ENCODE measurements at places on chromosomes 6 and 20.

GRCh38 chr6:164185471-164185871 is 771.0 kb downstream of the QKI start:
- no peak for DNase-seq

- DNase-seq: no peak
Measured at GRCh38 chr6:89357390-89357789, 4.9 kb upstream of the UBE2J1 start.

- no peak for DNase-seq
Measured at GRCh38 chr20:56373942-56374341, 15.2 kb downstream of the FAM210B start.

- DNase-seq: no peak
Measured at GRCh38 chr6:9699888-9700287, 715.0 kb downstream of the TFAP2A start.

- no peak for DNase-seq
Measured at GRCh38 chr6:18720075-18720474, 332.9 kb downstream of the RNF144B start.

- no peak for DNase-seq
Measured at GRCh38 chr6:138909511-138909910, 78.5 kb downstream of the REPS1 start.

GRCh38 chr6:21694168-21694567 is 100.6 kb downstream of the SOX4 start:
- DNase-seq: no peak

DNA sequence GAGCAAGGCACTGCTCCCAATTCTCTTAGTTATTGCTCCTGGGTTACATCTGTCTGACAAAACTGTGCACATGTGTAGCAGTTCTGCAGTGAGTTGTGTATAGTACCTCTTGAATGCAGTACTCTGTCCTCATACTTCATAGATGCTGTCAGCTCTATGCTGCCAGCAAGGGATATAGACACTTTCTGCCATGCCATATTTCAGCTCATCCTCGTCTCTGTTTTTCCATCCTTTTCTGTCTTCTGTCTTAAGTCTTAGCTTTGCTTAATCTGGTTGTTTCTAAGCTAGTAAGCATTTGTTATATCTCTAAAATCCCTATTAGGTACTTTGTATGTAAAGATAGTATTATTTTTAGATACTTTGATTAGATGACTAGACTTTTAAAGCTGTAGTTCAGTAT is 76.4 kb downstream of the HIVEP1 start:
- DNase-seq: no peak

GRCh38 chr6:30744054-30744805 is at the start of gene IER3:
IER3 (minus strand) TSS chr6:30744547; CDS start chr6:30744518, 29 bp downstream.
- DNase-seq: peak; percentile 70

GRCh38 chr6:125850361-125850760 is 59.6 kb downstream of the NCOA7 start:
- no peak for DNase-seq

GRCh38 chr20:1818895-1819294 is 76.3 kb upstream of the SIRPA start:
- DNase-seq: no peak

DNA sequence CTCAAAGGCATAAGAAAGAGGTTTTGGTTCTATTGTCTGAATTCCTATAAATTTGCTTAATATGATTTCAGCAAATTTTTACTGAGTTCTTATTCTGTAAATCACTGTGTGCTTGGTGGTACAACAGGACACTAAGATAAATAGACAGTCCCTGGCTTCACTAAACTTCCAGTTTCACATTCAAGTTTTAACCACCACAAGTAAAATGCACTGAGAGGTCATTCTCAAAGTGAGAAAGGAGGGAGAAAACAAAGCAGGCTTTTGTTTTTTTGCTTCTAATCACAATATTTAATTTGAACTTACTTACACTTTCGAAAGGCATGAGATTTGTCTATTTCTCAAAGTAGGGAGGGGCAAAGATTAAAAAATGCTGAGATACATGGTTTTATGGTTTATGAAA is 445.7 kb downstream of the CDC5L start:
- no peak for DNase-seq

GRCh38 chr20:53510262-53510661 is 83.4 kb downstream of the ZNF217 start:
- no peak for DNase-seq

DNA sequence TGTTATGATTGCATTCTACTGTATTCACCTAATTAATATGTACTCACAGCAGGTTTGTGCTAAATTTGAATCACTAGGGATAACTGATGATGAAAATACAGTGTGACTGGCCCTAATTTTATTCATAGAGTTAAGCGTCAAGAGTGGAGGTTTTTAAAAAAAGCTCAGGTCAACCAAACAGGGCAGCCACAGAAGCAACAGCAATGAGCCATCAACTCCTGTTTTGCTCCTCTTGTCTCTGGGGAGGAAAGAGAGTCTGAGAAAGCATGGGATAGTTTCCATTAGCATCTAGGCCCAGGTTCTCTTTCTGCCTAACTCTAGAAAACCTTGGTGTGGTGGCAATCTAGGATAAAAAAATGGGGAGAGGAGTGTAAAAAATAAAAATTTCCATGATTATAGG is 122.1 kb downstream of the OGFRL1 start:
- no peak for DNase-seq

DNA sequence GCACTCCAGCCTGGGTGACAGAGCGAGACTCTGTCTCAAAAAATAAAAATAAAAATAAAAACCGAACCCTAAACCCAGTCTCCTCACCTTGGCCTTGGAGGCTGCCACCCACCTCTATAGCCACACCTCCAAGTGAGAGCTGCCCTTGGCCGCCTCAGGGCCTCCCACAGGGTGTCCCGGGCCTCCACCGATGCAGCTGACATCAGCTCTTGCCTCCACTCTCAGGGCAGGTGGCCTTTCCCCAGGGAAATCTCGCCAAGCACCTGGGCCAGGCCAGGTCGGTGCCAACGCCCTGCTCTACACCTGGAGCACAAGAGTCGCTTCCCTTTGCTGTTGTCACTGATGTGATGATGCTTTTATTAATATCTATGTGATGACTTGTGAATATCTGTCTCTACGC is 8.9 kb upstream of the MYL9 start:
- DNase-seq: no peak

- DNase-seq: no peak
Measured at GRCh38 chr6:4447639-4448330, 312.4 kb upstream of the ECI2 start.

GRCh38 chr6:7589221-7589620 is 777 bp upstream of the SNRNP48 start:
- DNase-seq: no peak

Data from neuronal stem cell (in vitro differentiated cells).